ENCODE measurements at places on chromosomes 2 and 18. TPM values are rescaled to one million over a fixed set of nuclear protein-coding genes. Genes with fewer than 3 reads are reported as not detected.

DNA sequence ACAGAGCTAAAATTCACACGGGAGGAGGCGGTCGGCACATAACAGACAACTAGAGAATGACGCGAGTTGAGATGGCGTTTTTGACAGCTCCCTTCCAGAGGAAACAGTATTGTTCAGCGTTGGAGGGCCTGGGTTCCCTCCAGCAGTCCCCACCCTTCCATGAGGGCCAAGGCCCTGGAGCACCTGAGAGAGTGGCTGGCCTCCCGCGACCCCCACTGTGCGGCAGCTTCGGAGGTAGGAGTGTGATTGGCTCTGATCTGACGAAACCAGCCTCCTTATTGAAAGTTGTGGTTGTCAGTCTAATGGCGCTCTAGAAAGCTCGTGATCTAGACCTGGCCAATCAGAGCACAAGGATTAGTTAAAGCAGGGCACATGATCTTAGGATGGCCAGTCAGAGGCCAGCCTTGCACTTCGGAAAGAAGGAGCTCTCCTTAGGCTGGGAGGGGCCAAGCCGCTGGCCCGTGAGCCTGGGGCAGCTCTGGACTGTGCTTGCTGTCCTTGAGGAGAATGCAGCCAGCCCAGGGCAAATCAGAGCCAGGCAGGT is 104.5 kb upstream of the CELF4 start:
- no peak for DNase-seq

DNA sequence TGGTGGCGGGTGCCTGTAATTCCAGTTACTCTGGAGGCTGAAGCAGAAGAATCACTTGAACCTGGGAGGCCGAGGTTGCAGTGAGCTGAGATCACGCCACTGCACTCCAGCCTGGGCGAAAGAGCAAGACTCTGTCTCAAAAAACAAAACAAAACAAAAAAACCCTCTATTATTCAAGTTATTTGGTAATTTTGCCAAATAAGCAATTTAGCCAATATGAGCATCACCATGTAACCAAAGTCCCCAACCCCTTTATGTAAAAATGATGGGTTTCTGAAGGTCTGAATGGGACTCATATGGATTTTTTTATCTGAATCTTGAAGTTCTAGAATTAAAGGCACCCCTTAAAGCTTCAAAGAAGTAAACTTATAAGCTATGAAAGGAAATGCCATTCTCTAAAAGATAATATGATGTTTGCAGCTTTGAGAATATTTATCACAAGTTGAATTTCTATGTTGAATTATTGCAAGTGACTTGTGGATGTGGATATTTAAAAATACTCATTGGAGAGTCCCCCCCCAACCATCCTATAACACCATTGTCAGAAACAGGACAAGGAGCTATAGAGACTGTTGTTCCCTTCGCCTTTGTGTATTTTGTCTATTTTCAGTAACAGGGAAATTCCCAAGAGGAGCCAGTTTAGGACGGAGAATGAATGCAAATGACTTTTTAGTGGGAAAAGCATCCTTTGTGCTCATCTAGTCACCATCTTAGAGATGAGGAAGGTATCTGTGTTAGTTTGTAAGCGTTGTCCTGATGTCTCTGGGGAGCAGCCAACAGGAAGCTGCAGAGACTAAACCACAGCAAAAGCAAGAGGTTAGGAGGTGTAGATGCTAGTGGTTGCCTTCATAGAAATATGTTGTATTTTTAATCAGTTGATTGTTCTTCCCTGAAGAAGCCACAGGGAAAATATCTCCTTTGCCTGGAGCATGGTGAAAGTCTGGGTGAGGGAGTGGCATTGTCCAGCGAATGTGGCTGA is 68.3 kb downstream of the TET3 start:
- DNase-seq, result no peak

Gene XDH
- polyA plus RNA-seq, result not detected

Gene IL1F10
- not detected for polyA plus RNA-seq

DNA sequence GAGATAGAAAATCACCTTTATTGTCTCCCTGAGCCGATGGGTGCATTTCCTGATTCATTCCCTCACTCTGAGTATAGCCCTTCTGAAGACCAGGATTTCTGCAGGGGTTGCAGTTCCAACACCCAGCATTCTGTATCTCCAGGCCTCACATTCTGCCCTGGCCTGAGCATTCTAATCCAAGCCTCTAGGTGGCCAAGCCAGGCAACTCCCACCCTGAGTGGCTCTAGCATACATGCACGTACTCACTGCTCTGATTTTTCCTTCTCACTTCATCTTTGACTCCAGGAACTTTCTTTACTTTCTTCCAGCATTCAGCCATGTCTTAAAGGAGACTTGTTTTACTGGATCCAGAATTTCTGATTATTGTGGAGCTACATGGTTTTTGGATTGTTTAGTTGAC is 100.7 kb upstream of the STK39 start:
- DNase-seq, result peak; percentile 73

Gene IL36B
- polyA plus RNA-seq, result not detected

GRCh38 chr2:144466637-144467036 is 53.3 kb downstream of the ZEB2 start:
- no peak for DNase-seq

- no peak for DNase-seq
These were observed 37.2 kb downstream of the AQP12A start for GRCh38 chr2:240728827-240729226.

Gene DYTN
- not detected for polyA plus RNA-seq

- no peak for DNase-seq
These were observed 144.8 kb downstream of the CDH2 start for GRCh38 chr18:28032177-28032576.
